ENCODE measurements at places on chromosomes 5 and 9.

GRCh38 chr5:50969151-50970031 is 303.0 kb downstream of the PARP8 start:
- no peak for DNase-seq

DNA sequence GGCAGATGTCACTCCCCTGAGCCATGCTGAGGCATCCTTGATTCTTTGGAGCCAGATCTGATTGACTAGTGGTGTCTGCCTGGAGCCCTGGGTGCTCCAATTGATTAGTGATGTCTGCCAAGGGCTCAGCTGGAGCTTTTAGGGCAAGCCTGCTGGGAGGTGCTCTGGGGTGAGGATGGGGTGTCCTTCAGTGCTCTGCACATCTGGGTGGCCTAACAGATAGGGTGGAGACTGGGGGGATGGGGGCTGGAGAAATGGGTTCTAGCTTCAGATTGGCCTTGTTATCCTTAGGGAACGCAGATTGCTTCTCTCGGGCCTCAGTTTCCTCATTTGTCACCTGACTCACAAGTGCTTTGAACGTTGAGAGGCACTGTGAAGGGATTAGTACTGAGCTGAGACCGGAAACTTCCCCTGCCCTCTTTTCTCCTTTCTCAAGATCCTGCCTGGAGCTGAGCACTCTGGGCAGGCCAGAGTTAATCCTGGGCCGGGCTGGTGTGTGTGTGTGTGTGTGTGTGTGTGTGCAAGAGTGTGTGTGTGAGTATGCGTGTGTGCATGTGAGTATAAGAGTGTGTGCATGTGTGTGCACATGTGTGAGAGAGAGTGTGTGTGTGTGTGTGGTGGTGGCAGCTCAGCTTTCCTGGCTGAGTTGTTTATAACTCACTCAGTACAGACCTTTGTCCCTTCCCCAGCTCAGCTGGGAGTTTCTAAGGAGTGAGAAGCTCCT is 5.6 kb upstream of the IER5L start:
- DNase-seq, result no peak

DNA sequence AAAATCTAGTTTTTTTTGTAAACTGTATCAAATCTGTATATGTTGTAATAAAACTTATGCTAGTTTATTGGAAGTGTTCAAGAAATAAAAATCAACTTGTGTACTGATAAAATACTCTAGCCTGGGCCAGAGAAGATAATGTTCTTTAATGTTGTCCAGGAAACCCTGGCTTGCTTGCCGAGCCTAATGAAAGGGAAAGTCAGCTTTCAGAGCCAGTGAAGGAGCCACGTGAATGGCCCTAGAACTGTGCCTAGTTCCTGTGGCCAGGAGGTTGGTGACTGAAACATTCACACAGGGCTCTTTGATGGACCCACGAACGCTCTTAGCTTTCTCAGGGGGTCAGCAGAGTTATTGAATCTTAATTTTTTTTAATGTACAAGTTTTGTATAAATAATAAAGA is 24.3 kb downstream of the HMGCR start:
- DNase-seq, result no peak

DNA sequence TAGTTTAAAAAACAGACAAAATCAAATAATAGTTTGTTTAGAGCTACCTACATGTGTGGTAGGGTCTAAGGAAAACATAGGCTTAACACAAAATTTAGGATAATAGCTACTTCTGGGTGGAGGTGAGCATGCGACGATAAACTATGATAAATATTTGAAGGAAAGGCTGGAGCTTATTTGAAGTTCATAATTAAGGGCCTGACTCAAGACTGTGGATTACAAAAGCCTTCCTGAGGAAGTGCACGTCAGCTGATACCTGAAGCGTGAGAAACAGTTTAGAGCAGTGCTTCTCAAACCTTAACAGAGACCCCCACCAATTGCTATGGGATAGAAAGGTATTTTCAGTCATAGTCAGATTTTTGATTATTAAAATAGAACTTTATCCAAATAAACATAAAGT is 20.4 kb upstream of the UBLCP1 start:
- no peak for DNase-seq

DNA sequence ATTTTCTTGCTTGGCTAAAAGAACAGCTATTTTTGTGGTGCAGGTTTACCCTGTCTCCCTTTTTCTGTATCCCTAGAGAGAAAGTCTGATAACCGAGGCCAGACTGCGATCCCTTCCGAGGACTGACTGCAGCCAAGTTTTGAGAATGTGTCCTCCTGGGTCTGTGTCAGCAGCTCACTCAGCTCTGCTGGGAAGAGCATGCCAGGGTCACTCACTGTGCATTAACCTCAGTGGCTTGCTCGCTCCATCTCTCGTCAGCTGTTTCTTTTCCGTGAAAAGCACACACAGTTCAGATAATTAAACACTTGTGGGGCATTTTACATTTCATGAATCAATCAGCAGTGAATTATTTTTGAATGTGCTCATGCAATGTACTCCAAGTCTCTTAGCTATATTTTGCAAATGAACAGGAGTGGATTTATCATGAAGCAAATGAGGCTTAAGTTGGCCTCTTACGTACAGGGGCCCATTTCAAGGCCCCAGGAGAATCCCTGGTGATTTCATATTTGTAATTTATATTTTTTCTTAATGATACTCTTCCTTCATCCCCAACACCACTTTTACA is 252.1 kb downstream of the SMARCA2 start:
- DNase-seq, result no peak
